ENCODE measurements at places on chromosomes 3 and 15.

- DNase-seq = no peak
These were observed 30.5 kb upstream of the RAB6B start for GRCh38 chr3:133925960-133926735.

DNA sequence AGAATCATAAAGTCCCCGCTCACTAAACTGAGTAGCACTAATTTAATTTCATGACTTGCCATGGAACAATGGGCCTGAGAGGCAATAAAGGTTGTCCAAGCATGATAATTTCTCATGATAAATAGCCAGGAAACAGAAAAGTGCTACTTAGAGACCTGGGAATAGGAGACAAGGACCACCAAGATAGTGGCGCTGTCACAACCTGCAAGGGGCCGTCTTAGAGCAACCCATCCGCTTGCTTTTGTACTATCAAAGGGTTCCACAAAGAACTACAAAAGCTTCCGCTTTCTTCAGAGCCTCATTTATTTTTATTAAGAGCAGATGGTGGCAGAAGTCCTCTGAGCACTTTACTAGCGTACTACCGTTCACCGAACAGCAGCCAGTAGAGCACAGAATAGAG is 421.7 kb upstream of the GRM7 start:
- no peak for DNase-seq

GRCh38 chr3:1616744-1617143 is 481.9 kb upstream of the CNTN4 start:
- DNase-seq = no peak

DNA sequence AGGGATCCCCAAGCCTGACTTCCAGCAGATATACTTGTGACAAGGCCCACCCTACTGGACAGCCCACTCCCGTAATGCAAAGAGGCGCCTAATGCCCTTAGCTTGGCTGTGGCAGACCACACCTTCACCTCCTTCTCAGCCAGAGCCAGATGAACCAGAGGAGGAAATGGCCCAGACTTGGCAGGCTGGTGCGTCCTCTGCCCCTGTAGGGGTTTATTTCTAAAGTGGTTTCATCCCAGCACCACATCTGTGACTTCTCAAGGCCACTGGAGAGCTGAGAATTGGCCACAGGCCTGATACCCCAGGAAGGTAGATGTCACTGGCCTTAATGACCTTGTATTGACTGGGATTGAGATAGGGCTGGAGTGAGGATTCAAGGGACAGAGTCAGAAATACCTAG is 29.5 kb downstream of the BOC start:
- no peak for DNase-seq

- no peak for DNase-seq
These were observed 499.5 kb downstream of the NTRK3 start for GRCh38 chr15:87757084-87757483.

DNA sequence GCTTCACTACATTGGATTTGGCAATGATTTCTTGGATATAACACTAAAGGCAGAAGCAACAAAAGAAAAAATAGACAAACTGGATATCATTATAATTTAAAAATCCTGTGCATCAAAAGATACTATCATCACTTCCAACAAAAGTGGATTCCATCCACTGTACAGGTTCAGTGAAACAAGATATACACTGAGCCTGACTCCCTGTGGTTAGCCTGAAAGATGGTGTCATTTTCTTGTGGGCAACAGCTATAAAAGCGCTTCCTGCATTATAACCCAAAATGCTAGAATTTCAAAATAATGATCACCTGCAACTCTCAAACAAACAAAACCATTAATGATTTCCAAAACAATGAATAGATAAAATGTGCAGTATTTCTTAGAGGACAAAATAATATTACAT is 39.6 kb upstream of the TBC1D23 start:
- no peak for DNase-seq
